NCI-H446 treated with DMSO at 0.1 percent for 48 hours (cell line): ENCODE measurements at places on chromosomes 1 and 21.

- DNase-seq, result no peak
Measured at GRCh38 chr1:232057217-232057895, 430.8 kb downstream of the DISC1 start.

DNA sequence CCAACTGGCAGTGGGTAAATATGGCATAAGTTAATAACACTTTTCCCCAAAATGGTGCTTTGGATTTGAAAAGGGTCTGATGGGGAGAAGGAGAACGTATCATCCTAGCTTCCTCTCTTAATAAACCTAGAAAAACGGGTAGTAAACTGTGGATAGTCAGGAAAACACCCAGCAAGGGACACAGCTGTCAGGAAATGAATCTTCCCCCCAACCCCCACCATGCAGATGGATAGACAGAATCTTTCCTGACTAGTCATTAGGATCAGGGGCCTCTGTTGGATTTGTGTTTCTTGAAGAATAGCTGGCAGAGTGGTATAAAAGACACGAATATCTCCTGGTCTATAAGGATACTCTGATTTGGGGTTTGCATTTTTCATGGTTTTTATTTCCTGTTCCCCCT is 22.5 kb upstream of the LAX1 start:
- DNase-seq, result no peak

DNA sequence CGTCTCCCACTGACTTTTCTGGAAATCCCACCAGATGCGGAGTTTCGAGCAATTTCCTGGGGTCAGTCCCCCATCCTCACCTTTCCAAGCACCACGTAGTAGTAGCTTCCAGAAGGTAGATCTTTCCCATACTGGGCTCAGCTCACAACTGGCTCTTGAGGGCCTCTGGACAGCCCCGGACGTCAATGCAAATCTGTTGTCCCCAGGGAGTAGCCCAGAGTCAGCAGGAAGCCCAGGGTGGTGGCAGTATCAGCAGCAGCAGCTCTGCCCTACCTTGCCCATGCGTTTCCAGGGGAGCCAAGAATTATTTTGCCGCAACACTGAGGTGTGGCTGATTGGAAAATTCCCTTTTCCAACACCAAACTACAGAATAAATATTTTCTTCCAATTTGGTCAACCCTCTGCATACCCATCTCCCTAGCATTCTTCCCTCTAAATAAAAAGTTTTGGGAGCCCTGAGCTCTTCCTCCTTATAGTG is 70.3 kb downstream of the CD46 start:
- no peak for DNase-seq

- DNase-seq, result no peak
Measured at GRCh38 chr1:15187175-15188129, 33.9 kb downstream of the TMEM51 start.

DNA sequence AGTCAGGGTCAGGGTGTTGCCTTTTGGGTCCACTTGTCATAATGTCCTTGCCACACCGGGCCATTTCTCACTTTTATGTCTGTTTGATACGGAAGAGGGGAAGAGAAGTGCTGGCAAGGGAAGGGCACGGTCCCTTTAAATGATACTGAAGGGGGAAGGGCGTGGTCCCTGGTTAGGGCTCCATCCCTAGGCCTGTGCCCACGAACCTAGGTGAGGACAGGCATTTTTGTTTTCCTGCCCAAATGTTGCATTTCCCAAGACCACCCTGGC is 25.2 kb downstream of the B3GALT5 start:
- DNase-seq, result no peak

DNA sequence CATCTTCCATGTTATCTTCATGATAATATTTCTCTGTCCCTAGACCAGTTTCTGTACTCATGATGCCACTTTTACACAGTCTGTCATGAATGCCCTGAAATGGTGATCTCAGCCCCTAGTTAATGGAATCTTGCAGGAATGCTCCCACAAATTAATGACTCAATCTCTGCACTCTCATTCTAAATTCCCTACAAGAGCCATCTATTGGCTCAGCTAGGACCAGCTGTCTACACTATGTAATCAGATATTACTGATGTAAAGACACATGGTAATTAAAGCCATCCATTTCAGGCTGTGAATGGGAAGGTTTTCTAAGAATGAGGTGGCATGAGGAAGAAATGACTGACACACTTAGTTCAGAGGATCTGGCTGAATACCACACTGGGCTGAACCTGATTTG is 199.1 kb upstream of the KCND3 start:
- no peak for DNase-seq

GRCh38 chr1:53888681-53889080 is 916 bp downstream of the YIPF1 start:
- no peak for DNase-seq

DNA sequence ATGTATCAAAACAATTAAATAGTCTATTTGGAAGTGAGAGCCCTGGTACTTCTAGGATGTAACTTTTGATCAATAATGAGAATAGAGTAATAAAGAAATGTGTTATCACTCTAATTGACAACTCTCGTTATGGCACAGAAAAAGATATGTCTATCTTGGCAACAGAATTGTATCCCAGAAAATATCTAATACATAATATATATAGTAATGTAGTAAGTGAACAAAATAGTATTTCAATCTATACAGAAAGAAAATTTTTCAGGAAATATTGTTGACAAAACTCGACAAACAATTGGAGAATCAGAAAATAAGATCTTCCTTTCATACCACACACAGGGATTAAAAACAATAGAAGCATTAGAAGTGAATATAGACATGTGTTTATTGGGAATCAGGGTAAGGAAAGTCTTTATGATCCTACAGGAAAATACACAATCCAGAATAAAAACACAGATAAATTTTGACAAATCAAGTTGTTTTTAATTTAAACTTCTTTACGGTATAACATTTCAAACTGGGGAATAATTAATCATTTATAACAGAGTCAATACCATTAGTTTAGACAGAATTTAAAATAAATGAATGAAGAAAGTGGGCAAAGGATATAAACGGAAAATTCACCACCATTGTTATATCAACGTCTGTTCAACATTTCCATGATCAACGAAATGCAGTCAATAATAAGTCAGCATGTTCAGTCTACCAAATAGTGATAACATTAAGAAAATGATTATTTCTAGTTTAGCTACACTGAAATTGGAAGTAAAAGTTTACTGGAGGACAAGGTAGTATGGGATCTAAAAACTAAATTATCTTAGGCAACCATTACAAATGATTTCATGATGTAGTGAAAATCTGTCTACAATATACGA is 1526.5 kb upstream of the TPTE start:
- no peak for DNase-seq

- no peak for DNase-seq
Measured at GRCh38 chr1:158454537-158454936, 7.1 kb upstream of the OR10K1 start.

DNA sequence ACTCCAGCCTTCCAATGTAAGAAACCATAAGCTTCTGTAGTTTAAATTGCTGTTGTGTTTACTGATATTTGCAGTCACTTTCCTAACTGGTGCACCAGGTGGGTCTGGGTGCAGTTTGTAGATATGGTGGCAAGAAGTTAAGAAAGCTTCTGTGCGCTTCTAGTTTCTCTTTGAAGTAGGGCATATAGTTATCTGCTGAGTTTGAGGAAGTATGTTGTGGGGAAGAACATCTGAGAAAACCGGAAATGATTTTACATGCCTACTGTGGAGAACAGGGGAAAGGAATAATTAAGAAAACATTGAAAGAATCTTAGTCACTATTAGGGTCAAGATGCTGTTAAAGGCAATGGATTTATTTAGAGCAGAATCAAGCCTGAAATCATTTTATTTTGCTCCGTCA is 14.9 kb upstream of the SLC44A5 start:
- DNase-seq, result no peak

GRCh38 chr1:54212872-54213271 is 12.9 kb downstream of the MRPL37 start:
- no peak for DNase-seq

DNA sequence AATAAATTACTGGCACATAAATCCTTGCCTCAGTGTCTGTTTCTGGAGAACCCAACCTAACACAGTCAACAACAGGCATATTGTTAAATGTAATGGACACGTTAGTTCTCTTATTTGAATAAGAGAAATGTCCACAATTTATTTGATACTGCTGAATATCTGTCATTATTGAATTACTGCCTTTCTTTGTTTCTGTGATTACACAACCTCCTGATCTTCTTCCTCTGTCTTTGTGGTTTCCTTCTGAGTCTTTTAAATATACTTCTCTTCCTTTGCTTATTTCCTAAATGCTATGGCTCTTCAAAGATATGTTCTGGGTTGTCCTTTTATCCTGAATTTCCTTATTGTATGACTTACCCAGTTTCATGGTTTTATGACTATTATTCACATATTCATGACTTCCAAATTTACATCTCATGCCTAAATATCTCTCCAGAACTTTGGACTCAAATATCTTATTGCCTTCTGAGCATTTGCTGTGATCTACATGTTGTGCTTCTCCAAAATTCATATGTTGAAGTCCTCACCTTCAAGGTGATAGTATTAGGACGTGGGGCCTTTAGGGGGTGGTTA is 39.9 kb downstream of the MSH4 start:
- no peak for DNase-seq

- no peak for DNase-seq
Measured at GRCh38 chr1:19973616-19974015, 5.8 kb downstream of the PLA2G2A start.

GRCh38 chr1:116586741-116587143 is 15.9 kb upstream of the CD58 start:
- no peak for DNase-seq

GRCh38 chr21:26591543-26591942 is 18.5 kb upstream of the CYYR1 start:
- no peak for DNase-seq

DNA sequence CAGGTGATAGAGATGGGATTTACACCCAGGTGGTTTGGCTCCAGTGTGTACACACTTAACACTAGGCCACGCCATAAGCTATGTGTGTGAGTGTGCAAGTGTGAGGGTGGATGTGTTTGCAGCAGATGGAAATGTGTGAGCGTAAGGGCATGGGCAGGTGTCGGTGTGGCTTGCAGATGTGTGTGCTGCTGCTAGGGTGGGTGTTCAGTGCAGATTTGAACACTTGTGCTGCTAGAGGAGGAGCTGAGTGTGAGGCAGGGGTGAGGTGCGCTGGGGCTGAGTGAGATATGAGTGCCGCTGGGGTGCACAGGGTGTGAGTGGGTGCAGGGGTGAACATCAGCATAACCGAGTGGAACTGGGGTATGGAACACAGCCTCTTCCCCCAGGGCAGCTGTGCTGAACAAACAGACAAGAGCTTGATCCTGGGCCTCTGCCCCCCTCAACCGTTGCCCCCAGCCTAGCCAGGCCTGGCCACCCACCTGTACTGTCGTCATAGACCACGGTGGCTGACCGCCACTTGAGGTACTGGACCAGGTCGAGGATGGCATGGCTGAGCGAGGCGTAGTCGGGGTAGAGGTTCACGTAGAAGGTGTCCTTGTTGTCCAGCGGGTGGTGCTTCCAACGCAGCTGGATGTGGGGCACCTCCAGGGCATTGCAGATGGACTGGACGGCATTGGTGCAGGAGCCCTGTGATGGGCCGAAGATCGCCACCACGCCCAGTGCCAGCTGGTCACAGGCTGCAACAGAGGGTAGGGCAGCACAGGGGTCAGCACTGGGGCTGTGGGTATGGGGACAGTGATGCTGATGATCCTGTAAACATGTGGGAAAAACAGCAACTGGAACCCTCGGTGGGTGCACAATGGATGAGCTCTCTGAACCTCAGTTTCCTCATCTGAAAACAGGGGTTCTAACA is 153.9 kb downstream of the GRIK3 start:
- no peak for DNase-seq

DNA sequence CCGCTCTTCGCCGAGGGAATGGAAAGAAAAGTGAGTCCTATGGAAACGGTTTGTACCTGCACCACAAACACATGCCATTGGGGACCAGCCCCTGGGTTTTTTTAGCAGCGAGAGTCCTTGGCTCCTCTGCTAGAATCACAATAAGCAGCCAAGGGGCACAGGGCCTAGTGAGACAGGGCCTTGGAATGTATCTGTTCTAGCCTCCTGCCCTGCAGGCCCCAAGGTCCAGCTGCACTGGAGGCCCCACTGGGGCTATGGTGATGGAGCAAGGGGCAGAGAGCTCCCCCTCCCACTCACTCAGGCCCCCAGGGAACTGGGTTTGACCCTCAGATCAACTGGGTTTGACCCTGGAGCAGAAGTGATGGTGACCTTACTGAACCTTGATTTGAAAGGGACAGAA is 14.4 kb downstream of the SHISA4 start:
- no peak for DNase-seq

DNA sequence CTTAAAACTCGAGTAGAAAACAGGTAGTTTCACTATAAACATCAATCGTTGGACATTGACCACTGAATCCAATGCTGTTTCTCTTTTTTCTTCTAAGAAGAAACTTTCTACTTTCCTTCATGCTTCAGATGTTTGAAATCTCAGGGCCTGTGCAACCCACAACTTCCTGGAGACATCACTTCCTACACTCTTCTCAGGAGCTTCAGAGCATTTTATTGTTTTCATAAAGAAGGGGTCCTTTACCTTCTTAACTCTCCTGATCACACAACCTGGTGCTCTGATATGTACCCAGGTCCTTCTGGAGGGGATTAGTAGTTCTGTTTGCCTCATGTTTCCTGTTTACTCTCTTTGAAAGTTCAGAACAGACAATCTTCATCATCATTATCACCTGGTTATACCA is 113.0 kb upstream of the VAV3 start:
- no peak for DNase-seq

- DNase-seq, result no peak
Measured at GRCh38 chr1:162701286-162701685, 69.0 kb downstream of the DDR2 start.

- no peak for DNase-seq
Measured at GRCh38 chr1:6037338-6037762, 8.3 kb upstream of the KCNAB2 start.

GRCh38 chr1:58779801-58780382 is 4.0 kb downstream of the JUN start:
- DNase-seq, result peak; percentile 84

DNA sequence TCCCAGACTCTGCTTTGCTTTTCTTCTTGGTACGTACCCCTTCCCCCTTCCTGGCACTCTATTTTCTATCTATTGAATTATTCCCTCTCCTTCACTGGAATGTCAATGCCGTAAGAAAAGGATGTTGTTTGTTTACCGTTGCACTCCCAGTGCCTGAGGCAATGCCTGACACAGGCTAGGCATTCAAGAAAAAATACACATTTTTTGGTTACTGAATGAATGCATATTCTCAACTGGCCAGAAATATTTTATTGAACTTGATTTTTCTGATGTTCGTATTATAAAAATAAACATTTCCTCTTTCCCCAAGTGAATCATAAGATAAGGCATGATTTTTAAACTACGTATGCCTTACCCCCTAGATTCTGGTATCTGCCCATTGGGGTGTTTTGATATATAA is 41.2 kb downstream of the GNG12 start:
- no peak for DNase-seq

DNA sequence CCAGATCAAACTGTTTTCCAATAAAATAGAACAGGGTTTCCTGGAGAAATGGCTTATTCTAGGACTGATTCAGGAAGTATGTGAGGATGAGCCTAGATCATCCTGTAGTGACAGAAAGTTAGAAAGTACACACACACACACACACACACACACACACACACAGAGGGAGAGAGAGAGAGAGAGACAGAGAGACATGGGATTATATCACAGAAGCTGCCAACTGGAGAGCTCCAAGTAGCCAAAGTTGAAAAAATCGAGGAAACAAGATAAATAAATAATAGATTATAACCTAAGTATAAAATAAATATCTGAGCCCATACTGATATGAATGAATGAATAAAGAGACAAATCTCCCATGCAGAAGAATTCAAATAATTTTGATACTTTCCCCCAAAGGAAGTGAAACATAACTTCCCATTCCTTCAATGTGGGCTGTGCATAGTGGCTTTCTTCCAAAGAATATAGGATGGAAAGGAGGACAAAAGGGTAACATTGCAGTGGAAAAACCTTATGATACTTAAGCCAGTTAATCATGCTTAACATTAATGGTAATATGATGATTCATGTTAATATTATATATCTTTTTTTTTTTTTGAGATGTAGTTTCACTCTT is 171.6 kb downstream of the NTPCR start:
- DNase-seq, result no peak
